ENCODE measurements at places on chromosomes 3 and 15.

- DNase-seq: no peak
Observed at GRCh38 chr3:133283958-133284807, 115.7 kb upstream of the BFSP2 start.

- DNase-seq: no peak
Observed at GRCh38 chr3:109569135-109569846, 231.9 kb upstream of the DPPA4 start.

GRCh38 chr15:100770661-100771584 is 108.7 kb upstream of the ALDH1A3 start:
- no peak for DNase-seq

DNA sequence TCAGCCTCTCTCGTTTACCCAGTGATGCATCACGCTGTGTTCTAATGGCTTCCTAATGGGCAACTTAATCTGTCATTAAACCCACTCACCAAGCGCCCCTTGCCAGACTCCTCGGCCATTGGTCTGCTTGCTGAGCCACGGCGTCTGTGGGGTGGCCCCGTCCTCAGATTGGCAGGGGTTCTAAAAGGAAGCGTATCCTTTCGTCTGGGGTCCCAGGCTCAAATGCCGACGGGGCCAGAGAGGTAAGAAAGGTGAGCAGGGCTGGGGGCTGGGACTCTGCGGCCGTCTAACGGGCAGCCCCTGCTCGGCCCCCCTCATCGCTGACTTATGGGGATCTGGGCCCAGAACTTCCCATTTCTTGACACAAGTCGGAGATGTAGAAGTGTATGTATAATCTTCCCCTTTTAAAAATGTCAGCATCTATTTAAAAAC is 315.1 kb upstream of the PROK2 start:
- DNase-seq: no peak

GRCh38 chr15:67641453-67641852 is 99.0 kb downstream of the MAP2K5 start:
- peak; percentile 4 for DNase-seq

DNA sequence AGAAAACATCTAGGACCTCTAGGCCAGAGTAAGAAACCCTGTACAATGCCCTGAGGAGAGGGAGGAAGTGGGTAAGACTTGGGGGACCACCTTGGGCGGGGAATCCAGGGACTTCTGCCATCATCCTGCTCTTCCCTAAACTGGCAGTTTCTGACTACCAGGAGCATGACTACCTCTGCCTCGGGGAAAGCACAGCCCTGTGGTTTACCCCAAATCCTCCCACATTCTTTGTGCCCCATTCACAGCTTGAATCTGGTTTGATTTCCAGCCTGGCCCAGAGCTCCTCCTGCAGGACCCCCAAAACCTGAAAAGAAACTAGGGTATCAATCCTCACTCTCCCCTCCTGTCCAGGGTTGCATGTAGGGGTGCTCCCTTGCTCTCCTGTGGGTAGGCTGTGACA is 4.7 kb downstream of the C3orf18 start:
- DNase-seq: no peak
